SK-N-SH (cell line): ENCODE measurements at places on chromosomes 2 and 18. TPM values are rescaled to one million over a fixed set of nuclear protein-coding genes. Genes with fewer than 3 reads are reported as not detected.

DNA sequence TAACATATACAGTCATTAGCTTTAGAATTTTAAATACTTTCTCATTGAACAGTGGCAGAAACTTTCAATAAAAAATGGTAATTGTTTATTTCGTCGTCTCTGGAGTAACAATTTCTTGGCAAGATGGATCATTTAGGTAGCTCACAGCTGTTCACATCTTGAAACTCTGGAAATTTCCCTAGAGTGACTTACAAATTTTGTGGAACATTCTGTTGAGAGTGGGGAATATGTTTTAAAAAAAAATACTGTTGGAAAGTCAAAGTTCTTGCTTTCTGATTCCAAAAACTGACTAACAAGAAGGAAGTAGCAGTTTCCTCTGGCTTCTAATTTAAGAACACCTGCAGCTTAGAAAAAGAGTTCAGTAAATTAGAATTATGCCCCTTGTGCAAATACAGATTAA, 11.2 kb upstream of the CALCRL start:
- H3K27me3 ChIP-seq: no peaks in the 10 kb centered on the region
- DNase-seq: no peak
- H3K27ac ChIP-seq: no peak overlapping the region
- H3K36me3 ChIP-seq: no peaks in the 10 kb centered on the region
- H3K4me3 ChIP-seq: no peak overlapping the region

DNA sequence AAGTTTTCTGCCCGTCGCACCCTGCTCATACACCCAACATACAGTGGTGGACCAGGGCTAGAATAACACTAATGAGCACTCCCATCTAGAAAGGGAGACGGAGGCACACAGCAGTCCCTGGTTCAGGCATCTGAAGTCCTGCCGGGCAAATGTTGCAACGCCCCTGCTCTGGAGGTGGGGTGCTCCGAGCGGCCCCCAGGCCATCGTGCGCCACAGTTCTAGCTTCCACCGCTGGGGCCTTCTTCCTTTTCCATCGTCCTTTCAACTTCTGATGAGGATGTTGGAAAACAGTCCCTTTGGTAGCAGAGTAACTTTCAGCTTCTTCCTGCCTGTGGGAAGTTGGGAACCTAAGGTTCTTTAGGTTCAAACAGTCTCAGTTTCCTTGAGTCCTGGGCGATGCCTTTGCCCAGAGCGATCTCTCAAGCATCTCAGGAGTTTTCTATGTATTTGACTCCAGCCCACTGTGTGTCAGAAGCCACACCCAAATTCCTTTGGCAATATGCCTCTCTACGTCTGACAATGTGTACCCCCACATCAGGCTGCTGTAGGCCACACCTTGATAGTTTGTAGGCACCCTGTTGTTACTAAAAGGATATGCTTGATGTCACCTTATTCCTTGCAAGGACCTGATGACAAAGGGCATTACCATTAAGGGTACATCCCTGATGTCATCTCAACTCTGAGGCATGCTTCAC, 258.8 kb downstream of the GLI2 start:
- no peak for DNase-seq
- H3K4me1 ChIP-seq: no peaks in the 10 kb centered on the region
- no peaks in the 10 kb centered on the region for H3K27me3 ChIP-seq
- H3K27ac ChIP-seq: no peak overlapping the region
- no peak overlapping the region for H3K4me3 ChIP-seq

DNA sequence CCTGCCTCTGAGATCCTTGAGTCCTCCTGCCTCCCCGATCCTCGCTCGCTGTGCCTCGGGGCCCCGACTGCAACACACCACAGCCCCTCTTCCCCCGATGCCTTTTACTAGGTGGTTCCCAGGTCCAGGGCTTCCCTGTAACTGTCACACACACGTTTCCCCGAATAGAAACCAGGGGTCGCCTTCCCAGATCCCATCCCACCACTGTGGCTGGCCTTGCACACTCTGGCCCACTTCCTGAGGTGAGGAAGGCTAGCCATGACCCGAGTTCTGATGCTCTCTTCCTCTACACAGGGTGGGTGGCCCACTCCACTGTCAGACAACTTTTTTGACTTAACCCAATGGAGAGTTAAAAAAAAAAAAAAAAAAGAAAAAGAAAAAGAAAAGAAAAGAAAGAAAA, 139.6 kb upstream of the ASB18 start:
- DNase-seq: no peak
- H3K27ac ChIP-seq: no peak overlapping the region
- no peaks in the 10 kb centered on the region for H3K36me3 ChIP-seq
- H3K4me1 ChIP-seq: no peaks in the 10 kb centered on the region
- no peaks in the 10 kb centered on the region for H3K27me3 ChIP-seq

DNA sequence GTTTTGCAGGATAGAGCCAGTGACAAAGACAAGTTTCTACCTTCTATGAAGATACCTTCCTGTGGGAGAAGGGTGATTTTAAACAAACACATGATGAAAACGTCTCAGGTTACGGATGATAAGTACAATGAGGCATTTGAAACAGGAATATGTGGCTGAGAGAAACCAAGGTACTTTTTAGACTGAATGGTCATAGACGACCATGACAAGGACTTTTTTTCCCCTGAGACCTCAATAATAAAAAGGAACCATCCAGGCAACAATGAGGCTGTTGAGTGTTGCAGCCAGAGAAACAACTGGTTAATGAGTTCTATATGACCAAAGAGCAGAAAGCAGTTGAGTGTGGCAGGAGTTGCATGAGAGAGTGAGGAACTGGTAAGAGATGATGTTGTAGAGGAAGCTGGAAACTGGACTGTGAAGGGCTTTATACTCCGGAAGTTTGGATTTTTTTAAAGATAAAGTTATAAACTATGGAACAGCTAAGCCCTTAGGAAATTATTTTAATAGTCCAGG, 306.1 kb upstream of the CYRIA start:
- no peak overlapping the region for H3K27ac ChIP-seq
- no peaks in the 10 kb centered on the region for H3K36me3 ChIP-seq
- no peaks in the 10 kb centered on the region for H3K27me3 ChIP-seq
- H3K4me3 ChIP-seq: no peak overlapping the region

The GAL3ST2 gene
- 0.10 and 0.15 TPM in 2 replicates for polyA plus RNA-seq

The GNAL gene
- 0.08 and 0.13 TPM in 2 replicates for polyA plus RNA-seq

DNA sequence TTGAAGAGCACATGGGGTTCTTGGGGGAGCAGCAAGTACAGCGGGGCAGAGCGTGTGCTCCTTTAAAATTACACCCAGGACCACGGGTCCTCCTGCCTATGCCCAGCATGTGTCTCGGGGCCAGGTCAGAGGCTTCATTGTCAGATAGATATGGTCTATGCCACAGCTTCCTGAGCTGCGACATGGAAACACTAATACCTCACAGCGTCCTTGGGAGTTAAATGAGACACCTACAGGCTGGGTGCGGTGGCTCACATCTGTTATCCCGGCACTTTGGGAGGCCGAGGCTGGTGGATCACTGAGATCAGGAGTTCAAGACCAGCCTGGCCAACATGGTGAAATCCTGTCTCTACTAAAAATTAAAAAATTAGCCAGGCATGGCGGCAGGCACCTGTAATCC, 110.8 kb upstream of the ATL2 start:
- DNase-seq: no peak
- peaks cover 7% of the 10 kb centered on the region; the same call in 1 of the 2 replicates for H3K4me1 ChIP-seq
- H3K4me3 ChIP-seq: no peak overlapping the region
- no peaks in the 10 kb centered on the region for H3K27me3 ChIP-seq
- H3K27ac ChIP-seq: no peak overlapping the region

- no peaks in the 10 kb centered on the region for H3K36me3 ChIP-seq
- H3K4me1 ChIP-seq: no peaks in the 10 kb centered on the region
- DNase-seq: no peak
- H3K27me3 ChIP-seq: no peaks in the 10 kb centered on the region
- no peak overlapping the region for H3K4me3 ChIP-seq
Observed at GRCh38 chr18:45084206-45084605, 403.5 kb downstream of the SETBP1 start.

DNA sequence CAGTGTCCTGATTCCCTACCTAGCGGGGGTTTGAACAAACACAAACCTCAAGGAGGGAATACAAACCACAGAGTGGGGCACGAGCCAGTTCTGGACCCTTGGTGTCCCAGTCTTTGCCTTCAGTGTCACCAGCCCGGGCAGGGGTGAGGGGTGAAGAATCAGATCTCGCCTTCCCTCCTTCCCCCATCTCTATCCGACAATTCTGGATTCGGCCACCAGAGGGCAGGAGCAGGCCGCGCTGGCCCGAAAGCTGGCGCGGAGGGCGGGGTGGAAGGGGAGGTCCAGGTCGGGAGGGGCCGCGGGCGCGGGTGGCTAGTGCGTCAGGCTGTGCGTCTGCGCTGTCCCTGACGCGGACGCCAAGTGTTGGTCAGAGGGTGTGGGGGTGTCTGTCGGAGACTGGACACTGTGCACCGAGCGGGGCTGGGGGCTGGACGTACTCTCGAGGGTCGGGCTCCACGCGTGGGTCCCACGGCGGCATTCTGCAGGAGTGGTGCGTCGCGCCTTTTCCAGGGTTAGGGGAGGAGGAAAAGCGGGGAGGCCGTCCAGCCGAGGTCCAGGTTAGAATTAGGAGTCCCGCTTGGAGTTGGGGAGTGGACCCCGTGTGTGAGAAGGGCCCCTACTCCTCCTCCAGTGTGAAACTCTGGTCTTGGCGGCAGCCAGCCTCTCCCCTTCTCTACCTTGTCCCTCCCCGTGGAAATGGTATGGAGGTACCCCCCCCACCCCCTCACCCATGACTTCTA, 2.9 kb upstream of the CRYBA2 start:
- H3K4me3 ChIP-seq: peak overlapping the region; percentile 61
- no peaks in the 10 kb centered on the region for H3K36me3 ChIP-seq

The MAB21L4 gene
- not detected in 2 replicates for polyA plus RNA-seq

The NXPH2 gene
- polyA plus RNA-seq: not detected in 2 replicates

The BCL2 gene
- polyA plus RNA-seq: 1.2 and 1.5 TPM in 2 replicates

The HOXD8 gene
- 6.4 and 8.2 TPM in 2 replicates for polyA plus RNA-seq

DNA sequence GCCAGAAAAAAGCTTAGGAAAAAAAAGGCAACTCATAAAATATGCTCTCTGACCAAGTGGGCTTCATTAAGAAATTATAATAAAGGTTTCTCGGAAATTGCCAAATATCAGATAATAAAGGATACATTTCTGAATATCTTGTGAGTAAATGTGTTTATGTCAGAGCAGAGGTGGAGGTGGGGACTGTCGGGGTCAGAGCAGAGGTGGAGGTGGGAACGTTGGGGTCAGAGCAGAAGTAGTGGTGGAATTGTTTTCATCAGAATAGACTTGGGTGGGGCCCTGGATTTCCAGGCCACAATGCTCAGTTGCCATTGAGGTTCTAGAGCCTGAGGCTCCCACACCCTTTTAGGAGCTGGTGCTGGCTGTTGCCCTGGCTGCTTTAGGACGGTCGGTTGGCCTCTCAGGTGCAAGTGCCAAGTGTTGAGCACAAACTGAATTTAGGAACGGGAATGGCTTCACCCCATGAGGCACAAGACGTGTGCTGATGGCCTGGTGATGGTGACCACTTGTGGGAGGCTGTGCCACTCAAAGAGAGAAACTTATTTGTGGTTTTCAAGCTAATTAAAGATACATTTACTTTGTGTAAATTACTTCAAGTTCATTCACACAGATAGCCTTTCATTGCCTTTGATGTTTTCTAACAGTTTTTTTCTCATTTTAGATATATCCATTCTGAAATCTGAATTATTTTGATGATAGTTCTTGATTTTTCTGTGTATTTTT, 131.5 kb downstream of the ATP9B start:
- no peak overlapping the region for H3K27ac ChIP-seq
- H3K4me1 ChIP-seq: no peaks in the 10 kb centered on the region
- H3K27me3 ChIP-seq: no peaks in the 10 kb centered on the region
- no peaks in the 10 kb centered on the region for H3K36me3 ChIP-seq
- no peak overlapping the region for H3K4me3 ChIP-seq

DNA sequence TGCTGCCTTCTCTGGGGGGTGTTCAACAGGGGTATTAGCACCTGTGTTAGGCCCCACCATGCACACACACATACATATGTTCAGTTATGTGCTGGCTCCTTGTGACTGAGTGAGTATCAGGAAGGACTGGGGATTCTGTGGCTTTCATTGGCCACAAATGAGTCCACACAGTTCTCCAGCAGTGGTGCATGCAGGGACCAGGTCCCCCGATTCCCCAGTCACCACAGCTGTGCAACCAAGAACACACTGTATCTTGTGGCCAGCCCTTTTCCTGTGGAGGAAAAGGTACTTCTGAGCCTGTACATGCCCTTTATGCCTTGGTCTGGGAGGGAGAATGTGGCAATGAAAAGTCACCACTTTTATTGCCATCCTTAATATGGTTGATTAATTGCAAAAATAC, 74.9 kb upstream of the KLF7 start:
- DNase-seq: no peak
- no peaks in the 10 kb centered on the region for H3K27me3 ChIP-seq
- no peaks in the 10 kb centered on the region for H3K36me3 ChIP-seq
- no peak overlapping the region for H3K27ac ChIP-seq
- no peak overlapping the region for H3K4me3 ChIP-seq

The NCOA1 gene
- 10.7 and 13.1 TPM in 2 replicates for polyA plus RNA-seq

DNA sequence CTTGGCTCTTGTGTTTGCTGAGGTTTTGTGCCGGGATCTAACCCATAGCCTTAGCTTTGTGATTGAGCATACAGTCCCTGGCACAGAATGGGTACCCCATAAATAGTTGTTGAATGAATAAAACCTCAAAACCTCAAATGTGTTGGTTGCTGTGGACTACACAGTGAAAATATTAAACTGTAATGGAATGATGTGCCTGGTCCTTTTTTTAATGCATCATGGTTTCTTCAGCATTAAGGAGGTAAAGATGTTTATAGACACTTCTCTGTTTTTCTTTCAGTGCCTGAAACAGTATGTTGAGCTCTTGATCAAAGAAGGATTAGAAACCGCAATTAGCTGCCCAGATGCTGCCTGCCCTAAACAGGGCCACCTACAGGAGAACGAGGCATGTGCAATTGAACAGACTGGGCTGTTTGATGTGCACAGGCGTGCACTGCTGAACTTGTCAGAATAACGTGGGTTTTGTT, 97.0 kb downstream of the RNF144A start:
- H3K4me3 ChIP-seq: no peak overlapping the region
- no peaks in the 10 kb centered on the region for H3K27me3 ChIP-seq
- H3K27ac ChIP-seq: peak overlapping the region; percentile 99
- H3K36me3 ChIP-seq: no peaks in the 10 kb centered on the region
- peak; percentile 63 for DNase-seq
- peaks cover 46% of the 10 kb centered on the region for H3K4me1 ChIP-seq

DNA sequence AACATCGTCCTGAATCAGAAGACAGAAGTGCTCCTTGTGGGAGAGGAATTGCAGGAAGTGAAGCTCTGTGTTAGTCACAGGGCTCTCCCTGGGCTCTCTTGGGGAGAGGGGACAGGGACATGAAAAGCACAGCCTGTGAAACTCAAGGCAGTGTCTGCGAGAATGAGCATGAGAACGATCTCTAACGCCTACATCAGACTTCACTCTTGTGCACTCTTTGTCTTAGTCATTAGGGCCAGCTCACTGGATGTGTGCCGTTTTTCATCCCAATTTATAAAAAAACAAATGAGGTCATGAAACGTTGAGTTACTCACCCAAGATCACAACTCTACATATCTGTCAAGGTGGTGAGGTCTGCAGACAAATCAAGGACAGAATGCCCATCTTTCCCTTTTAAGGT, 27.0 kb upstream of the TWIST2 start:
- no peaks in the 10 kb centered on the region for H3K27me3 ChIP-seq
- no peaks in the 10 kb centered on the region for H3K36me3 ChIP-seq
- no peak overlapping the region for H3K27ac ChIP-seq
- peaks cover 4% of the 10 kb centered on the region; the same call in 1 of the 2 replicates for H3K4me1 ChIP-seq
- H3K4me3 ChIP-seq: no peak overlapping the region
- no peak for DNase-seq

The VSNL1 gene
- 0.96 and 1.3 TPM in 2 replicates for polyA plus RNA-seq

The GALNT13 gene
- polyA plus RNA-seq: 0.33 and 0.86 TPM in 2 replicates

The QPCT gene
- 0.06 and 0.12 TPM in 2 replicates for polyA plus RNA-seq
